Fibroblast of skin of left quadriceps (primary cell): ENCODE measurements at places on chromosomes 6 and 20.

DNA sequence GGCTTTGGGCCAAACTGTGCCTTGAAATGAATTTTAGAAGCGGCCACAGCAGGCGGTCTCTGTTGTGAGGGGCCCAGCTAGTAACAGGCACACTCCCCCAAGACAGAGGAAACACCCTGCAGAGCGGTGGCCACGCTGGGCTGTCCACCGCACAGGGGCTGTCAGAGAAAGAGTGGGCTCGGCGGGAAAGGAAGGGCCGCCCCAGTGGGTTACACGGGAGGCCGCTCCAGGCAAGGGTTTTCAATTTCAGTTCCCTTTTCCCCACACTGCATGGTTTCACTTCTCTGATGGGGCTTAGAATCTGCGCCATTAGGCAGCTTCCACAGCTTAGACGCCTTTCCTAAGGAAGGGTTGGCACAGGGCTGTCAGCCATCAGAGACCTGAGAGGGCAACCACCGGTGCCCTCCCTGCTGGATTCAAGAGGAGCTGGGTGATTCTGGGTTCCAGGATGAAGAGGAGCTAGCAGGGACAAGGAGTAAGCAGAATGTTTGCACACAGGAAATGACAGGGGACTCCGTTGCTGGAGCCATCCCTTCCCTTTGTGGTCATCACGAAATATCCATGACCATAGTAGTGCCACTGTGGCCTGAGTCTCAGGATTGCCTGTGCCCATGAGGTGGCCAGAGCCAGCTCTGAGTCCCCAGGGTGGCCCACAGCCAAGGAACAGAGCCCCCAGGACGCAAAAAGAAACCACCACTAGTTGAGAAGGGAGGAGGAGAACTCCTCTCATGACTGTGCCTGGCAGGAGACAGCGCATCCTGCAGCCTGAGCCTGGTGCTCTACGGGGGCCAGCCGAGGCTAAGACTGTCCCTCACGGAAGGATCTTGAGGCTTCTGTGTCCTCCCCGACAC lies 282.7 kb downstream of the NRN1 start:
- no peak for DNase-seq

DNA sequence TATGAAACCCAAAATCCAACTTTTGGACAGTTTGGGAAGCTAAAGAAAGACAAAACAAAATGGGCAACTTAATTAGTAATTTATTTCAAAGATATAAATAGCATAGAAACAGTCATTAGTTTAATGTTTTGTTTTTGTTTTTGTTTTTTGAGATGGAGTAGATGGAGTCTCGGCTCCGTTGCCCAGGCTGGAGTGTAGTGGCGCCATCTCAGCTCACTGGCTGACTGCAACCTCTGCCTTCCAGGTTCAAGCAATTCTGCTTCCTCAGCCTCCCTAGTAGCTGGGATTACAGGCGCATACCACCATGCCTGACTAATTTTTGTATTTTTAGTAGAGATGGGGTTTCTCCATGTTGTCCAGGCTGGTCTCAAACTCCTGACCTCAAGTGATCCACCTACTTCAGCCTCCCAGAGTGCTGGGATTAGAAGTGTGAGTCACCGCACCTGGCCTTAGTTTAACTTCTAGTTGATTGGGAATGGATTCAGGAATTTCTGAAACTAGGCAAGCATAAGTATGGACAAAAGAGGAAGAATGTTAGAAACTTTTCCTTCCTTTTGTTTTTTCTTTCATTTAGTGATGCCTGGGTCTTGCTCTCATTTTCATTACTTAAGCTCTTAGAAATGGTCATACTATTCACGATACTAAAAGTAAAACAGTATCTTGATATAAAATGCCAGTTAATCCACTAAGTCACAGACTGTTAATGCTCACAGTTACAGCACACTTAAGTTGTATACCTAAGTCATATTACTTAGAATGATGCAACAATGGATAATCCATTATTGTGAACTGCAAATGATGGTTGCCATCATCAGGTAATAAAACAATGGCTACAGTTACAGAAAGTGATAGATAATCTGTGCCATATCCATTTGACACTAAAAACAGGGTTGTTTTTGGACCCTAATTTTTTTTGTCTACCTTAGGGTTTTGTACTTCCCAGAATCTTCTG lies 8.2 kb downstream of the SENP6 start:
- DNase-seq, result peak; percentile 29

GRCh38 chr6:81304466-81304865 lies 448.0 kb downstream of the TENT5A start:
- no peak for DNase-seq

- DNase-seq, result no peak
These were observed 112.7 kb downstream of the KIF13A start for GRCh38 chr6:17874753-17875152.

- DNase-seq, result no peak
These were observed 451.7 kb upstream of the MARCKS start for GRCh38 chr6:113405326-113406047.

GRCh38 chr20:24777746-24778145 lies 171.3 kb upstream of the CST7 start:
- DNase-seq, result no peak

DNA sequence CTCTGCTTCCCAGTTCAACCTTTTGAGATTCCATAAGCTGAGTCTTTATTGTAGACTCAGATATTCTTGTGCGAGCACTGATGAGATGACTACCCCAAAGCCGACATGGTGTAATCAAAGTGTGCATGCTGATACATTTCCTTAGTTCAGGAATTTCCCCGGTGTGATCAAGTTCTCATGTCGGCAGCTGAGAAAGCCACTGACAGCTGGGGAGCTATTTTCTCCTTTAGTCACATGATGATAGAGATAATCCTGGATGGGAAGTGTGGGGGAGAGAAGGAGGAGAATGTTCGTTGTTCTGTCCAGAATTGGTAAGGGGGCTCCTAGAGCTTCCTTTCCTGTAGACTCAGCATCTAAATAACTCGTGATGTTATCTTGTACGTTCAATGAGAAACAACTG lies 7.7 kb upstream of the CAP2 start:
- no peak for DNase-seq

- DNase-seq, result no peak
These were observed 22.9 kb upstream of the TMEM170B start for GRCh38 chr6:11514672-11515071.

DNA sequence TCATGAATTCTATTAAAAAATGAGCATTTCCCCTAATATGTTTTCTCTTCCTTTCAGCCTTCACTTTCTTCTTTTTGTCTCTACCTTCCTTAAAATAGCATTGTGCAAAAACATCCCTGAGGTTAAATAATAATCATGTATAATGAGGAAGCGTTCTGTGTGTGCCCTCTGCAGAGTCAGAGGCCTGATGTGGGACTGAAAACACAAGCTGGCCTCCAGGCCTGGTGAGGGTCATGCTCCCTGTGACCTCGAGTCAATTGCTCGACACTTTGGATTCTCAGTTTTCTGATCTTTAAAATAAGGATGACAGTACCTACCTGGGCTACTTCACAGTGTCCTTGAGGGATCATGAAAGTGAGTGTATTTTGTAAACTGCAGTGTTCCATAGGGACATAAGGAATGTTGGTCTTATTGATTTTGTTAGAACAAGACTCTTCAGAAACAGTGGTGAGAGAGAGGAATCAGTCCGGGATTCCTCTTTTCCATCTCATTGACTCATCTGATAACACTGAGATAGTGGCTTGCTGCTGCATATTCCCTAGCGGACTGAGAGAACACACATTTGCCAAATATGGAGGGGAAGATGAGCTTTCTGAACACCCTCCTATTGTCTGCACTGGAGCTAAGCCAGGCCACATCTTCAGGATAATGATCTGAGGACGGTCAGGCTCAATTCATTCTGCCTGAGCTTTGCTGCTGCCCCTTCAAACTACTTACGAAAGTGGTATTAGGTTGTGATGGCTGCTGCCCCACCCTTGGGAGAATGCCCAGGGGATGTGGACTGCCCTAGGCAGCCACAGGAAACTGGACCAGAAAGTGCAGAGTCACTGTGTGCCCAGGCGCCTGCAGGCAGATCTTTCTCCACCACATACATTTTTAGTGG lies 39.6 kb upstream of the PDE7B start:
- peak; percentile 16 for DNase-seq

DNA sequence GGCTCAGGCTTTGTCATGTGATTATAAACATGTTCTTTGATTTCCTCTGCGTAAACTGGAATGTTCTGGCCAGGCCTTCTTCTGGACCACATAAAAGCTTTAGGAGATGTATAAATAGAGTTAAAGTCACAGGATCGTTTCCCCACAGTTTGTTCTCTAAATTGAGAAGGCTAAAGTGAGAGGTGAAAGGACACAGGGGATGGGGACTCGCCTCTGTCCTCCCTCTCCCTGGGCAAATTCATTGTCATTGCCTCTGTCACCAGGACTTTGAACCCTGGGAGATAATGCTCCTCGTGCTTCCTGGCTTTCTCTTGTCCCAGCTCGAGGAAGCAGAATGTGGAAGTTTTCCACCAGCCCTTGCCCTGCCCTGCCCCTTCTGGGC lies 20.3 kb upstream of the ZFAND3 start:
- DNase-seq, result no peak

DNA sequence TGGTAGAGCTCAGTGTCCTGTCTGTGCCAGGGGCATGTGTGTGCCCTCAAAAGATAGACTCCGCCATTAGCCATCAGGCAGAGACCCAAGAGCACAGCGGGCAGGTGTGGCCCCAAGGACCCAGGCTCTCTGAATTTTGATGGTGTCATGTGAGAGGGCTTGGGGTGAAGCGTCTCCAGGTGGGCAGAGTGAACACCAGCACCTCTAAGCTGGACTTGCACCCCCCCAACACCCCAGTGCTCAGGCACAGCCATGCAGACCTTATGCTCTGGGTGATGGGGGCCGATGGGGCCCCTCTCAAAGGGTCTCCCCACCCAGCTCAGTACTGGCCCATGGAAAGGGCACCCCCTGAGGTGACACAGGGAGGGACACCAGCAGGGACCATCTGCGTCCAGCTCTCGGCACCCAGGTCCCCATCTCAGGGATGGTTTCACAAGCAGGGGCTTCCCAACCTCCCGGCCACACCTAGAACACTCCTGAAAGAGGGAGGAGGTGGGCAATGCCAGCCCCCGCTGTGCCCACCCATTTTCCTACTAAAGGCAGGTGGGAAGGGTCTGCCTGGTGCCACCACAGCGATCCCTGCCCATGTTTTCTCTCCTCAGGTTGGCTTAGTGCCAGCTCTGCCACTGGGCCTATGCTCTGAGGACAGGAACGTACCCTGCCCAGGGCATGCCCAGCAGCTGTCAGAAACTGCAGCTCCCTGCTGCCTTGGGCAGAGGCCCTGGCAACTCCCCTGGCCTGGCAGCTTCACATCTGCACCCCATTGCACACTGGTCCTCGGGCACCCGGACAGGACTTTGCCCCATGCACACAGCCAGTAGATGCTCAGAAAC lies 3.5 kb downstream of the CST7 start:
- no peak for DNase-seq

- DNase-seq, result peak; percentile 26
These were observed 10.1 kb downstream of the IL17F start for GRCh38 chr6:52233975-52234823.

DNA sequence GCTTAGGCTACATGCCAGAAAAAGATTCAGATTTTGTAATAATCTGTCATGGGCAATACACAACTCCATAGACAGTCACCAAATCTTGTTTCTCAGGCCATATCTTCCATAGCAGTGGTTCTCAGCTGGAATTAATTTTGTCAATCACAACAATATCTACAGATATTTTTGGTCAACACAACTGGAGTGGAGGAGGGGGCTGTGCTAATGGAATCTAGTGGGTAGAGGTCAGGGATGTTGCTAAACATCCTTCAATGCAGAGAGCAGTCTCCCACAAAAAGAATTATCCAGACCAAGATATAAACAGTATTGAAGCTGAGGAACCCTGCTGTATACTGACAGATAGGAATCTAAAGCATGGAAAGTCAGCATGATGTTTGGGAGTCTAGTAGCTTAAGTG lies 174.6 kb downstream of the UBE3D start:
- peak; percentile 74 for DNase-seq

DNA sequence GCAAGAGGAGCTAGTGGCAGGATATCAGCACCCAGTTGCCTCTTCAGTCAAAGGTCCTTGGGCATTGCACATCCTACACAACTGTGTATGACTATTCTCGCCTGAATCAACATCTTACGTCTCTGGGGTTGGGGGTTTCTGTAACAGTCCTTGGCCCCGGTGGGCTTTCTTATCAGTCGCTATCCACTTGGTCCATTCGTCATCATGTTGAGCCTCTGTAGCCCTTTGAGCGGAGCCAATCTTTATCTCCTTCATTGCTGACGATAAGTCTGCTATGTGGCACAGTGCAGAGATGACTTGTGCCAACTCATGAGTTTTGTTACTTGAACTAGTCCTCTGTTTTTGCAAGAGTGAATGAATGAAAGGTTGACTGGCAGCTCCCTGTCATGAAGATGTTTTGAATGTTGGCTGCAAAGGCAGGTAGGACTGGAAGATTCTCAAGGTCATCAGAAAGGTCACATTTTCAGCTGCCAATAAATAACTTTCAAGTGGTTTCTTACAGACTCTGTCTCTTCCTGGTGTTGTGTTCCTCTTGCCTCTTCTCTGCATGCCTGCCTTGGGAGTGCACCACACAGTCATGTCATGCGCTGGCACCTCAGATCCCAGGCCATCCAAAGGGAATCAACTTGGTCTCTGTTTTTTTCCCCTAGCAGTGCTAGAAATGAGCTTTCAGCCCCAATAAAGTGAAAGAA lies 238.9 kb downstream of the SLC24A3 start:
- DNase-seq, result no peak
